ENCODE measurements at places on chromosomes 1 and 21. TPM values are rescaled to one million over a fixed set of nuclear protein-coding genes. Genes with fewer than 3 reads are reported as not detected.

Gene LCE2C
- total RNA-seq = not detected

Gene TEDDM1
- total RNA-seq = not detected

Gene ENAH
- 0.05 TPM for total RNA-seq

Gene TNN
- total RNA-seq = not detected

Gene UBE2U
- total RNA-seq = not detected

Gene CSF3R
- 0.24 TPM for total RNA-seq

Gene XCL2
- 51.7 TPM for total RNA-seq

Gene DMRTA2
- not detected for total RNA-seq

Gene SELP
- 0.13 TPM for total RNA-seq

Gene ZNF593OS
- total RNA-seq = not detected

Gene ETNK2
- total RNA-seq = not detected

Gene APCS
- total RNA-seq = not detected

Gene CR1L
- not detected for total RNA-seq

Gene TTC24
- total RNA-seq = 3.7 TPM

Gene PPM1J
- total RNA-seq = 1.1 TPM

Gene DIO1
- total RNA-seq = not detected

Gene RAB25
- total RNA-seq = not detected

Gene GBP4
- total RNA-seq = 36.8 TPM

Gene BRDT
- total RNA-seq = not detected

Gene SPRR2F
- not detected for total RNA-seq

Gene C4BPA
- not detected for total RNA-seq

Gene NBPF4
- not detected for total RNA-seq

Gene CRP
- total RNA-seq = not detected

Gene TMPRSS15
- total RNA-seq = not detected

Gene CELA2A
- total RNA-seq = not detected
